Mucosa of gallbladder (tissue), 1 donor: ENCODE measurements at places on chromosomes 7 and 10. TPM values are rescaled to one million over a fixed set of nuclear protein-coding genes. Genes with fewer than 3 reads are reported as not detected.

The TTYH3 gene
- 81.3 TPM for total RNA-seq

The SFXN2 gene
- total RNA-seq = 6.4 TPM

The NKX6-2 gene
- total RNA-seq = not detected

The IMMP2L gene
- 19.7 TPM for total RNA-seq

The FEZF1 gene
- 0.09 TPM for total RNA-seq

DNA sequence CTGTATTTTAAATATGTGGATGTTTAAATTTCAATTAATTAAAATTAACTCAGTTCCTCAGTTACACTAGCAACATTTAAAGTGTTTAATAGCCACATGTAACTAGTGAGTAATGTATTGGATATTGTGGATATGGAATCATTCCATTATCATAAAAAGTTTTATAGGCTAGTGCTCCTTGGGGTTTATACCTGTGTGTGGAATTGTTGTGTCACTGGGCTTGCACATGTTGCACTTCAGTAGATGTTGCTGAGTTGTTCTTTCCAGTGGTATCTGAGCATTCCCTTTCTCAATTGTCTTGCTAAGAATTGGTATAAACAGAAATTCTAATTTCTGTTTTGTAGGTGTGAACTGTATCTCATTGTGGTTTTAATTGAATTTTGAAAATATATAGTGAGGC, 113.0 kb downstream of the ADK start:
- no peak for DNase-seq

DNA sequence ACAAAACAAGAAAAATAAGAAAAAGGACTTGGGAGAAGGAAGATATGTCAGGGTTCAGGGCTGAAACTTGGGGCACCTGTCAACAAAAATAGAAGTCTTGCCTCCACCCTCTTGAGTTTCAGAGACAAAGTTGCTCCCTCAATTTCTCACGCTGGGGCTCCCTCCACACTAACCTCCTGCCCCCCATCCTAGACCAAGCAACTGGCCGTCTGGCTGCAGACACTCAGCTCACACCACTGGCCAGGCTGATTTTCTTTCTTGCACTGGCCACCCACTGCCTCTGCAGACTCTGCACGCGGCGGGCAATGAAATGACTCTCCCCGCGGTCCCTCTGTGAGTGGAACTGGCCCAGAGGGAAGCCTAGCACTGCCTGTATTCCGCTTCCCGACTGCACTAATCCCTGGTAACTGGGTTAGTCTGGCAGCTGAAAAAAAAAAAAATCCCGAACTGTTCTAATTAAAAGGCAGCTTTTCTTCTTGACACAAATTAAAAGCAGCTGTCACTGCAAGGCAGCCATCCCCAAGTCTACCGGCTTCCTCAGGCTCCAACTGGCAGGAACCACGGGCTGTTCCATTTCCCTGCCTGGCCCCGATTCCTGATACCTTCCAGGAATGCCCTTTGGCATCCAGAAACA, 83.5 kb downstream of the SPDYE5 start:
- DNase-seq = no peak

DNA sequence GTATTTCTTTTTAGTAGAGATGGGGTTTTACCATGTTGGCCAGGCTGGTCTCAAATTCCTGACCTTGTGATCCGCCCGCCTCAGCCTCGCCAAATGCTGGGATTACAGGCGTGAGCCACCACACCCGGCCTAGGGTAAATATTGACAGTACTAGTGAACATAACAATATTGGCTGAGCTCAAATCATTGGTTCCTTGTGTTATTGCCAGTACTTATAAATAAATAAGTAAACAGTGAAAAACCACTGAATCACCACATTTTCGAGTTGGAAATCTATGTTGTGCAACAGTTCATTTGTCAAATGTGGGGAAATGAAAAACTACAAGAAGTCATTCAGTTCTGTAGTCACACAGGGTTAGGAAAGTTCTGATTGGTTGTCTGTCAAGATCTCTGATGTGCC, 15.8 kb downstream of the RPP30 start:
- DNase-seq = no peak

GRCh38 chr7:23679898-23680413, at the start of gene FAM221A:
FAM221A (plus strand) TSS chr7:23680199; CDS start chr7:23680219, 20 bp downstream.
- DNase-seq = peak; percentile 90

DNA sequence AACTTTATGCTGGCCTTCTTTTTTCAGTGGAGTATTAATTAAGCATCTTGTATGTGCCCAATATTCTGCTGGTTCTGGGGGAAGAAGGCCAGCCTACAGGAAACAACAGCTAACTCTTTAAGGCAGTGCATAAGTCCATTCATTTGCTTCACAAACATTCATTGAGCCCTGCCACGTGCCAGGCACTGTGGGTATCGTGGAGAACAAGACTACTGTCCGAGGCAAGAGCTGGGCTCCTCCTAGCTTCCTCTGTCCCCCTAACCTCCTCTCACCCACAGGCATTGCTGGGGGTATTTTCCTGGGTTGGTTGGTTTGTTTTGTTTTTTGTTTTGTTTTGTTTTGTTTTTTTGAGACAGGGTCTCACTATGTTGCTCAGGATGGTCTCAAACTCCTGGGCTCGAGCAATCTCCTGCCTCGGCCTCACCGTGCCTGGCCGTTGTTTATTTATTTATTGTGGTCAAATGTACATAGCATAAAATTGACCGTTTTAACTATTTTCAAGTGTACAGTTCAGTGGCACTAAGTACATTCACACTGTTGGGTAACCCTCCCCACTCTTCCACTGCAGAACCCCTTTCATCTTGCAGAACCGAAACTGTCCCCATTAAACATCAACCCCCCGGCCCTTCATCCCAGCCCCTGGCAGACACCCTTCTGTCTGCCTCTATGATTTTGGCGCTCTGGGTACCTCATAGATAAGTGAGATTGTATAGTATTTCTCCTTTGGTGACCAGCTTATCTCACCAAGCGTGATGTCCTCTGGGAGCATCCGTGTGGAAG, 32.6 kb downstream of the CHST3 start:
- no peak for DNase-seq
